NCI-H524 (cell line): ENCODE measurements at places on chromosomes 4 and X.
A peak's percentile ranks its signal among the peaks of the same experiment; 100 is the strongest.

- DNase-seq = no peak
These were observed 81.4 kb downstream of the MTNR1A start for GRCh38 chr4:186473933-186474332.

DNA sequence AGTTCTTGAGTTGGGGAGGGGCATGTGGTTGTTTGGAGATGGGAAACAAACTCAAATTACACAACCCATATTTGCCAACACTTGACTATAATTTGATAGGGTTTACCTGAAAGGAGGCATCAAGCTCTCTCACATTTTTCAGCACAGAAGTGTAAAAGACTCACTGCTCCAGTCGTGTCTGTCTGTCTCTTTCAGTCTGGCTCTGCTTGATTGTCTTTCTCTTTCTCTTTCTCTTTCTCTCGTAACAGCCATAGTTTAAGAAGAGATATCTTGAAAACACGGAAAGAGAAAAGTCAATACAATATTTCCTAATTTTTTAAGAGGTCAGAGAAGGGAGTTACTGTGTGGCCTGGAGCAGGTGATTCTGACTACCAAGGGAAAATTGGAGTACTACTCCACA is 413.6 kb upstream of the CXorf51A start:
- DNase-seq = no peak

GRCh38 chr4:179307297-179308136 is 1865.3 kb upstream of the AGA start:
- DNase-seq = peak; percentile 17

DNA sequence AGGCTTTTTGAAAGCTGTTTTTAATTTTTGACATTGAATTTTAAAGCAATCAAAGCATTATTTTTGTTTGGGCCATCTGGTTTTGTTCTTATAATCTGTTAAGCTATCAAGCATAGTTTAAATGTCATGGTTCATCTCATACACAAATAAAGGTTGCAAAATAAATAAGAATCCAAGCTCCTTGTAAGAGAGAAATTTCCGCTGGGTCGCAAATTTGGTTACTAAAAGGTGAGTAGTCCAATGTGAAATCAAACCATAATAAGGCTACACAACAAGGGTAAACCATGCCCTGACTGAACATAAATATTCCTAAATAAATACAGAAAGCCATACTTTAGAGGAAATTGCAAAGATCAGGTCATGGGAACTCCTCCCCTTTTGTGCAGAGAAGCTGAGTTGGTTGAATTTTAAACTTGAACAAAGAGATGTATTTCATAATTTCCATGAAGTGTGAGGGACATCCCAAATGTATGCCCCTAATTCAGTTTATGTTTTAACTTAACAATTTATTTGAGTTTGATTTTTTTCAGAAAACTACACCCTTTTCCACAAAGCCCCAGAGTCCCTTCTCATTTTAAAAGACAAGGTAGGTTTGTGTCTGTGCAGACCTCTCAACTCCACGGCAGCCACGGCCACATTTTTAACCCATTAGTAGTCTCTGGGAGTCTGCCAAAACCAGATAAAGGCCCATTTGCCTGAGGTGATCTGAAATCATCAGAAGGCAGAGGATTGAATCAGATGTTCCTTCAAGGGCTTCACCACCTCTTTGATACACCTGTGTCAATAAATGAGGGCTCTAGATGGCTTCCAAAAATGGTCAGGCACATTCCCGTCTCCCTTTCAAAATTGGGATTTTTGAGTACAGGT is 85.2 kb downstream of the PLAC1 start:
- DNase-seq = no peak

DNA sequence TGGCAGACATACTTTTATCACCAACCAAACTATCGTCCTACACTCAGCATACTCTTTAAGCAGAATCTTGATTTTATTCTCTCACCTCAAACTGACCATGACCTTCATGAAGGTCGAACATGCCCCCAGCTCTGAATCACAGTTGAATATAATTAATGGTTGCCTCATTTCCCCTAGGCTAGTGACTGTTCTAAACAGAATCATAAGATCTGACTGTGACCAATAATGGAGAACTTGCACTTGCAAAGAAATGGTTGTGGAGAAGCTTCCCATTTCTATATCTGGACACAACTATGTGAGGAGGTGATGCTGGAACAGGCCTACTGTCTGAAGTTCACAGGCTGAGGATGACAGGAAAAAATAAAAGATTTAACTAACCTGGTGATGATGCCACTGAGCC is 85.1 kb downstream of the PDGFC start:
- DNase-seq = no peak

DNA sequence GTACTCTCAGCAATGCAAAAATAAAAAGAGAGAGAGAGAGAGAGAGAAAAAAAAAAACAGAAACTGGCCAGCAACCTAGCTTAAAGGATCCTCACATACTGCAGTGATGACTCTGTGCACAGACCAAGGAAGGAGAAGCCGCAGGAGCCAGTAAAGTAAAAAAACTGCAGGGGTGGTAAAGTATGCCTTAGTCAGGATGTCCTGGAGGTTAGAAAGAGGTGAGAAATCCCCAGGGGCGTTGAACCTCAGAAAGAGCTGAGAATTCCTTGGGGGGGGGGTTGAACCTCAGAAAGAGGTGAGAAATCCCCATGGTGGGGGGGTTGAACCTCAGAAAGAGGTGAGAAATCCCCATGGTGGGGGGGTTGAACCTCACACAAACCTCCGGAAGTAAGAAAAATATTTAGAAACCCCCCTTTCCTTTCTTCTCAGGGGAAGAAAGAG is 48.0 kb downstream of the MAGEA9 start:
- DNase-seq = no peak

GRCh38 chr4:106140601-106141000 is 175.4 kb downstream of the TBCK start:
- DNase-seq = no peak

- no peak for DNase-seq
These were observed 73.7 kb downstream of the BEND2 start for GRCh38 chrX:18146954-18147353.

DNA sequence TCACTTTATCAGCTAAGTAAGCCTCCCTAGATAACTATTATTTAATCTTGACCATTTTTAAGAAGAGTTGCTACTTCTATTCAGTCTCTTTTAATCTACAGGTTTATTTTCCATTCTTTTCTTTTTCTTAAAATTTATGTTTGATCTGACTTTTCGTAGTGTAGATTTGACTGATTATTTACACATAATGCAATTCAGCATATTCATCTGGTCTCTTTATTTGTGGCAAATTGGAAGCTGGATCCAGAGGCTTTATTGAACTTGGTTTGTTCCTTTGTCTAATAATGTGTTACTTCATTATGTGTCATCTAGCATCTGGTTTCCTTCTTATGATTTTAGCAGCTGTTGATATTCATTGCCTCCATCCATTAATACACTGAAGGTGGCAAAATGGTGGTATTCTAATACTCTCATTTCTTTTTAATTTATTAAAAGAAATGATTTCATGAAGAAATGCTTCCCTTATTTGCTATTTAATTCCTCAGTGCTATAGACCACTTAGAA is 113.0 kb downstream of the FBXW7 start:
- DNase-seq = no peak

GRCh38 chrX:154380153-154380552 is 1.1 kb downstream of the EMD start:
- DNase-seq = no peak

DNA sequence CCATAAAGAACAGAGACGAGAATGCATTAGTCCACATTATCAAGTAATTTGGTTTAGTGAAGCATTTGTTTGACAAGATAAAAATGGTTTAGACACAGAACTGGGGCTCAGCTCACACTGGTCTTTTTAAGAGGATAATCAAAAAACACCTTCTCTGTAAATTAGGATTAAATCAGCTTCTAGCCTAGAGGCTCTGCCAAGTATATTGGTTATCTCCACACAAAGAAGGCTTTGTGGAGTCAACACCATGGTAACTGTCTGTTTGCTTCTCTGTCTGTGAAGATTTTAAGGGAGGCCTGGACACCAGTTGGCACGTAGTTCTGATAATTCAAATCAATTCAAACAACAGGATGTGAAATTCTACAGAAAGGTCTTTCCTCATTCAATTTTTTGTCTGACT is 687.0 kb downstream of the DMD start:
- no peak for DNase-seq

- no peak for DNase-seq
These were observed 394.2 kb downstream of the ARHGAP24 start for GRCh38 chr4:85869181-85869580.

DNA sequence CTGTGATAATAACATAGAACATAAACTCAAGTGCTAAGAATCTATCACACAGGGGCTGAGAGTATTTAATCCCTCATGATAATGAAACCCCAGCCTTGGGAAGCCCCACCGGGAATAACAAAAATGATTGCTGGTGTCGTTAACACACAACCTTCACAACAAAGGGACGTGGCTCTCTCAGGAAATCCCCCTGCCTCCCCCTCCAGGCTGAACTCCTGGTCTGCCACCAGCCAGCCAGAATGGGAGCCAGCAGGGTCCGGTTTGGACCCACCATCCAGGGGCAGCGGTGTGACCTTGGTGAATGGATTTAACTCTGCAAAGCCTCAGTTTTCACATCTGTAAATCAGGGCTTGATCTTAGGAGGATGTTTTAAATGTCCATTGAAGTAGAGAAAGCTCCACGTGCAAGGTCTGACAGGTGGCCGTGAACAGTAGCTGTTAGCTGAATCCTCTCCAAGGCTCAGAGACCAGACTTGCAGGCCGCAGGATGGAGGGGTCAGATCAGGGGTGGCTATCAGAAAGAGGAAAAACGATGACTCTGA is 46.5 kb downstream of the ABLIM2 start:
- peak; percentile 21 for DNase-seq

GRCh38 chrX:65587616-65588526 is 53.3 kb upstream of the LAS1L start:
- no peak for DNase-seq

GRCh38 chr4:3385711-3386420 is 55.9 kb upstream of the HGFAC start:
- DNase-seq = no peak

GRCh38 chrX:65643531-65644052 is 23.9 kb upstream of the MSN start:
- DNase-seq = no peak

GRCh38 chr4:185865901-185866328 is 53.9 kb upstream of the SORBS2 start:
- DNase-seq = no peak

DNA sequence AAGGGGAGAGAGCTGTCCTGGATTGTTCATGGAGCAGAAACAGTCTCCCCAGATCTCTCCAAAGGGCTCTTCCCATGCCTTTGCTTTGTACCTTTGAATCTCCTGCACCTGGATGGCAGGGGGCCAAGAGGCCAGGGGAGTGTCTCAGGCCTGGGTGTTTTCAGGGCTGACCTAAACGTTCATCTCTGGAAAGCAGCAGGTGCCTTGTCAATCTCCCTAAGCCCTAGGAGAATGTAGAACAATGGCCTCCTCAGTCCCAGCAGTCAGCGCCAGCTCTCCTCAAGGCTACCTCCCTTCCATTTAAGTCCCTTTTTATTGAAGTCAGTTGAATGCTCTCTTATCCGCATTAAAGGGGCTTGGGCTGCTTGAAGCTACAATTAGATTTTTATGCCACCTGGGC is 31.2 kb upstream of the NSUN7 start:
- DNase-seq = no peak

DNA sequence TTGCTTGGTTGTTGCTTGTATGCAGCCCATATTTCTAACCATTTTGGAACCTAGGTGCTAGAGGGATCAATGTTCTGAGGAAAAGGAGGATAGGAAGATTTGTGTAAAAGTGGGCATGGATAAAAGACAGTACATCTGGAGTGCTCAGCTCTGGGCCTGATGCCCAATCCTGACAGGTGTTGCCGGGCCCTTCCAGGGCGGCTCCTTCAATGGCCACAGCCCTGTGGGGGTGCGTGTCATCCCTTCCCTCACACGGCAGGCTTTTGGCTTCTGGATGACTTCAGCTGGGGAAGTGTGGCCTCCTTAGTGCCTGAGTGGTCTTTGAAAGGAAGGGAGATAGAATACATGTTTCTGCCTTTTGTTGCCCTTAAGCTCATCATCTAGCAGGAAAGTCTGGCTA is 47.2 kb downstream of the NELFA start:
- no peak for DNase-seq

DNA sequence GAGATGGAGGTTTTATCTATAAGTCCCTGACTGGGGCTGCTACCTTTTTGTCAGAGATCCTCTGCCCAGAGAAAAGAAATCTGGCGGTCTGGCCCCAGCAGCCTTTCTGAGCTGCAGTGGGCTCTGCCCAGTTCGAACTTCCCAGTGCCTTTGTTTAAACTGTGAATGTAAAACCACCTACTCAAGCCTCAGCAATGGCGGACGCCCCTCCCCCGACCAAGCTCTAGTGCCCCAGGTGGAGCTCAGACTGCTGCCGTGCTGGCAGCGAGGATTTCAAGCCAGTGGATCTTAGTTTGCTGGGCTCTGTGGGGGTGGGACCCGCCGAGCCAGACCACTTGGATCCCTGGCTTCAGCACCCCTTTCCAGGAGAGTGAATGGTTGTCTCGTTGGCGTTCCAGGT is 121.8 kb downstream of the TSPAN5 start:
- no peak for DNase-seq

DNA sequence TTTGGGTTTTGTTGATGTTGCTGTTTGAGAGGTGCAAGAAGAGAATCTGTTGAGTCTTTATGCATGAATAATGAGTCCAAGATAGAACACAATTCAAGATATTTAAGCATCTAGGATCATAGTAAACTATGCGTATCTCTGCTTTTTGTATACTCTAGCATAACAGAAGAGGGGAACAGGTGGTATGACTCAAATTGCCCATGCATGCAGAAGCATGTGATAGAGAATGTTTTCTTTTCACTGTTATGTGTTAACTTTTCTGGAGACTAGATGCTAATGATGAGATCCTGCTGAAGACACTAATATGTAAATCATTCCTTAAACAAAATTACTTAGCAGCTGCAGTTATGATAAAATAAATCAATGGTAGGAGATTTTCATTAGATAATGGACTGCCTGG is 165.3 kb upstream of the FTHL17 start:
- DNase-seq = no peak

DNA sequence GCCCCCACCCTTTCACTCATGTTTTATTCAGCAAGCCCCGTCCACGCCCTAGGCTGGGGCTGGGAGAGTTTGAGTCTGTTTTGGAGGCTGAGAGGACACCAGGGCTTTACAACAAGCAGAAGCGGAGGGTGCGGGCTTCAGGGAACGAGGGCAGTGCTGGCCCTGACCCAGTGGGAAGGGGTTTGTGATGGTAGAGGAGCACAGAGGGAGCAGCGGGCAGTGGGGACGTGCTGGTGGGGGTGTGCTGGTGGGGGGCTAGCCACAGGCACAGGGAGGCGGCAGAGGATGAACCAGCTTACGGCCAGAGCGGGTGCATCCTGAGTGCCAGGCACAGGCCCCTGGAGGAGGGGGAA is 26.4 kb downstream of the NSG1 start:
- no peak for DNase-seq

GRCh38 chr4:108166441-108167315 is 2.1 kb downstream of the LEF1 start:
- no peak for DNase-seq

- DNase-seq = no peak
These were observed 253.6 kb downstream of the CBLL2 start for GRCh38 chrX:22526339-22526738.

GRCh38 chr4:71445811-71446210 is 107.0 kb downstream of the SLC4A4 start:
- DNase-seq = peak; percentile 6
